Activated naive CD8-positive, alpha-beta T cell treated with anti-CD3 and anti-CD28 coated beads for 36 hours (primary cell): ENCODE measurements at places on chromosomes 6 and 20. TPM values are rescaled to one million over a fixed set of nuclear protein-coding genes. Genes with fewer than 3 reads are reported as not detected.

DNA sequence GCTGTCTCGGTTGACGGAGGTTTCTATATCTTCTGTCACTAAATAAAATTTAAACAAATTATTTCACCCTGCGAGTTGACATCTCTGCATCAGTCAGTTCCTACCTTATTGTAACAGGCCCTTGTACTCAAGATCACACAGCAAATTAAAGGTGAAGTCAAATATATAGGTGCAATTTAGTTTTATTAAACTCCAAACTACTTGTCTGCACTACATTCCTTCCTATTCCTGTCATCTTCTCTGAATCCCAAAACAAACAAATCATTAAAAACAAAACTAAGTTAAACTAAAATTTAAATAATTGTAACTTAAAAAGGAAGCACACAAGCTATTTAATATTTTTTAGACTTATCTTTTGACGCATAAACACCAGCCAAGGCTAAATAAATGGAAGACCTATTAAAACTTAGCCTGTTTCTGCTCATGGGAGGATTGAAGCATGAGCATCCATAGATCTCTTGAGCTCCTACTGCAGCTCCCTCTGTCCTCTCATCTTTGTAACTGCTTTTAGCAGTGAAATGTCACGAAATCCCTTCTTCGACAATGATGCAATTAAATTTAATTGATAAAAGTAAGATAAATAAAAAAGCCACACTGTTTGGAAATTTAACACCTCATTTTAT, 1152.3 kb upstream of the GJE1 start:
- no peaks in the 10 kb centered on the region for H3K27me3 ChIP-seq
- no peak overlapping the region for H3K4me3 ChIP-seq
- no peaks in the 10 kb centered on the region for H3K4me1 ChIP-seq
- H3K27ac ChIP-seq: no peak overlapping the region
- no peaks in the 10 kb centered on the region for H3K36me3 ChIP-seq
- no peak for DNase-seq

DNA sequence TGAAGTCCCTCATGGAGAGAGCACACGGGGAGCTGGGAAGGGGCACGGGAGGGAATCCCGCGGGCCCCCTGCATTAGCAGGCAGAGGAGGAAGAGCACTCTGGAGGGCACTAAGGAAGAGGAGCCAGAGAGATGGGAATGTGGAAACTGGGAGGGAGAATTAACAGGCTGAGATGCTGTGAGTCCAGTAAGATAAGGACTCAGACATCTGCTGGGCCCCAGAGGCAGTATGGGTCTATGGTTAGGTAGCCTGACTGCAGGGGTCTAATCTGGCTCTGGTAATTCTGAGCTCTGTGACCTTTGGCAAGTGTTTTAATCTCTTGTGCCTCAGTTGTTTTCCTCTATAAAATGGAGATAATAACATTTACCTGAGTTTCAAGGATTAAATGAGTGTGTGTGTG, 15.7 kb upstream of the SRSF3 start:
- H3K36me3 ChIP-seq: no peaks in the 10 kb centered on the region
- no peak for DNase-seq
- H3K27ac ChIP-seq: no peak overlapping the region
- H3K27me3 ChIP-seq: no peaks in the 10 kb centered on the region

- no peaks in the 10 kb centered on the region for H3K4me1 ChIP-seq
- no peak overlapping the region for H3K4me3 ChIP-seq
- no peak overlapping the region for H3K27ac ChIP-seq
- H3K36me3 ChIP-seq: no peaks in the 10 kb centered on the region
Measured at GRCh38 chr6:142292166-142292924, 9.5 kb upstream of the ADGRG6 start.

GRCh38 chr20:48333707-48334106, 494.1 kb downstream of the PREX1 start:
- H3K27me3 ChIP-seq: peaks cover 28% of the 10 kb centered on the region
- no peak for DNase-seq
- no peaks in the 10 kb centered on the region for H3K36me3 ChIP-seq

GRCh38 chr6:31768363-31769257, 6.2 kb downstream of the SAPCD1 start:
- peaks cover 18% of the 10 kb centered on the region for H3K4me1 ChIP-seq
- H3K36me3 ChIP-seq: peaks cover 23% of the 10 kb centered on the region
- H3K4me3 ChIP-seq: no peak overlapping the region
- no peak overlapping the region for H3K27ac ChIP-seq
- DNase-seq: no peak

GRCh38 chr6:71523548-71523947, 234.9 kb downstream of the OGFRL1 start:
- no peaks in the 10 kb centered on the region for H3K4me1 ChIP-seq
- DNase-seq: no peak
- peaks cover 26% of the 10 kb centered on the region for H3K27me3 ChIP-seq
- H3K4me3 ChIP-seq: no peak overlapping the region
- no peak overlapping the region for H3K27ac ChIP-seq
- H3K36me3 ChIP-seq: no peaks in the 10 kb centered on the region

DNA sequence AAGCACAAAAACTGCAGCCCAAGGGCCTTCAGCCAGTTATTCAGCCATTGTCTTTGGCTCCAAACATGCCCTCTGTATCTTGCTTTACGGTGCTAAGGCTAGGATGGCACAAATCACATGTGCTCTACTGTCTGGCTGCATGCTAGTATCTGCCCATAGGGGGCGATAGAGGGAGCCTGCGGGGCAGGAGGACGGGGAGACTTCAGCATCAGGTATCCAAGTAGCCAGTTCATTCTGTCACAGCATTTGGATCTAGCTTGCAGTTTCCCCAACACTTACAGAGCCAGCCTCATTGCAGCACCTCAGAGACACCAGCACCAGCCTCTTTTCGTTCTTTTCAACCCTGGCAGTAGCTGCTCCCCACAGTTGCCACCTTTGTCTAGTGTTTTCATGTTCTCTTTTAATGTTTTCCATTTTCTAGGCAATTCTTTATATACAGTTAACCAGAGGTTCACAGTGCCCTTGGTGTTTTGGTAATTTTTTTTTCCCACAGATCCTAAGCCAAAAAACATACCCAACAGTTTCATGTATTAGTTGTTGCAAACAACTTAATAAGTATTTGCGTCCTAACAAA, 705.9 kb downstream of the PTPRT start:
- H3K27me3 ChIP-seq: no peaks in the 10 kb centered on the region
- peak; percentile 4 for DNase-seq
- no peak overlapping the region for H3K4me3 ChIP-seq
- no peaks in the 10 kb centered on the region for H3K4me1 ChIP-seq
- no peaks in the 10 kb centered on the region for H3K36me3 ChIP-seq

DNA sequence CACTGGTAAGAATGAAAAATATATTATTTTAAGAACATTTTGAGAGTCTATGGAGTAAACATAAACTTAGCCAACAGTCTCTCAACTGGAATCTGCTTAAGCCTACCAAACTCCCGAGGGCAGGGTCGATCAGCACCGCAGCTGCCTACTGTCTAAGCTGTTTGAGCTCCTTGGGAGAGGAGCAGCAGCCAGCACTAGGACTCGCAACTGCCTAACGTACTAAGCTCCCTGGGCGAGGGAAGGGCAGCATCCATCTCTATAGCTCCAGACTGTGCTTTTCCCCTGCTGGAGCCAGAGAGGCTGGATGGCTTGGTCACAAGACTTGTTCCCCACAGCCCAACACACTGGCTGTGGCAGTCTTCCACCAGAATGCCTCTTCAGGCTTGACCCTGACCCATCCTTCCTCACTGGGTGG, 96.4 kb downstream of the MOXD1 start:
- no peak overlapping the region for H3K27ac ChIP-seq
- H3K4me3 ChIP-seq: no peak overlapping the region

DNA sequence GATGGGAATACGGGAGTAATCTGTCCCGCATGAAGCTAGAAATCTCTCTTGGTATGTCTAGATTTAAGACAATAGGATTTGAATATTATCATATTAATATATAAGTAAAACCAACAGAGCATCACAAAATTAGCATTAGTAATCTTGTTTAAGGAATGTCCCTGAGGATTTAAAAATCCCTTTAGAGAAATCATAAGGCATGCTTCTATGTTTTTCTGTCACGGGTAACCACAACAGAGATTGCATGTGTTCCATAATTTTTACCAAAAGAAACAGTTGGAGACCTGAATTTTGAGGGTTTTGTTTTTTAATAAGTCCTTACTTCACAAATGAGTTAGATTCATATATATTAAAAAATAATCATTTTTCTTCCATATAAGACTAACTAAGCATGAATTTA, 146.8 kb downstream of the GJA1 start:
- H3K36me3 ChIP-seq: no peaks in the 10 kb centered on the region
- no peak for DNase-seq
- no peak overlapping the region for H3K27ac ChIP-seq

DNA sequence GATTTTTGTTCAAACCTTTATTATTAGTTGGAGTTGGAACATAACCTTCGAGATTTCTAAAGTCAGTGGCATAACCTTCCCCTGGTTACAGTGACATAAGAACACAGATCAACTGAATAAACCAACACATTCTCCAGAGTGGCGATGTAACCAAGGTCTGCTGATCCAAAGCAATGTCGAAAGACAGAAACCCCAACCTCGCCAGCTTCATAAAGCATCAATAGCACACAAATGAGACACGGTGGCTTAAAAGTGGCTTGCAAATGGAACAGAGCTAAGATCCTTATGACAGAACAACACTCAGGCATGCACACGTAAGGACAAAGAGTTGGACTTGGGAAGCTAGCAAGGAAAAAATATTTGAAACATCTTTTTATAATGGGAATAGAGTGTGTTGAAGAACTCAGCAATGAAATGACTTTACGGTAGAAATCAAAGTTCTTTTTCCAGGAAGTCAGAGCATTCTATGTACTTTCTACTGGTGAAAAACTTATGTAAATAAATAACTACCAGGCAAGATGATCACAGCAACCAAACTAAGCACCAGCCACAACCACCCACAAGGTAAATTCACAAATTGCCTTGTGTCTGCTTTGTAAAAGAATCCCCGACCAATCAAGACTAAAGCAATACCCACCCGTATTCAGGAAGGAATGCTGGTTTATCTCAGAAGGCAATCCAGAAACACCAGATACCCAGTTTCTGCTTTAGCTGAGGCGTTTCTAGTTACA, 61.0 kb upstream of the NHSL1 start:
- H3K4me3 ChIP-seq: no peak overlapping the region
- DNase-seq: no peak
- no peaks in the 10 kb centered on the region for H3K4me1 ChIP-seq

GRCh38 chr20:35611482-35611881, 4.1 kb upstream of the SPAG4 start:
- DNase-seq: no peak
- no peaks in the 10 kb centered on the region for H3K36me3 ChIP-seq
- peaks cover 10% of the 10 kb centered on the region for H3K4me1 ChIP-seq
- no peak overlapping the region for H3K27ac ChIP-seq

- no peaks in the 10 kb centered on the region for H3K4me1 ChIP-seq
- H3K27ac ChIP-seq: no peak overlapping the region
- DNase-seq: no peak
- H3K4me3 ChIP-seq: no peak overlapping the region
Measured at GRCh38 chr6:13252790-13253189, 75.5 kb downstream of the TBC1D7 start.

DNA sequence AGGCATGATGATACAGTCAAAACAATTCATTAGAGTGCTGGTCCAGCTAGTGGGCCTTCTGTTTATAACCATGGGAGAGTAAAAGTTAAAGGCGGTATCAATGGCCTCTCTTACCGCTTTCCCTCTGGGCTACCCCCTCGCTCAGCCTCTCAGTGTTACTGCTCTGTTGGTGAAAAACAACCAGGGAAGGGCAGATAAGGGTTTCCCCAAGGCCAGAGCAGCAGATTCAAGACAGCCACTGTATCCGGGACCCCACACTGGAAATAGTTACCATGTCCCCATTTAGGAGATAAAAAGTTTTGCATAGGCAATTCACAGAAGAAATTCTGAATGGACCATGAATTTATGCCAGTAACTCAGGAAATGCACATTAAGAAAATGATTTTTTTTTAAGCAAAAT, 13.4 kb downstream of the SCGN start:
- no peak overlapping the region for H3K27ac ChIP-seq
- H3K4me1 ChIP-seq: no peaks in the 10 kb centered on the region
- no peak overlapping the region for H3K4me3 ChIP-seq
- DNase-seq: no peak

DNA sequence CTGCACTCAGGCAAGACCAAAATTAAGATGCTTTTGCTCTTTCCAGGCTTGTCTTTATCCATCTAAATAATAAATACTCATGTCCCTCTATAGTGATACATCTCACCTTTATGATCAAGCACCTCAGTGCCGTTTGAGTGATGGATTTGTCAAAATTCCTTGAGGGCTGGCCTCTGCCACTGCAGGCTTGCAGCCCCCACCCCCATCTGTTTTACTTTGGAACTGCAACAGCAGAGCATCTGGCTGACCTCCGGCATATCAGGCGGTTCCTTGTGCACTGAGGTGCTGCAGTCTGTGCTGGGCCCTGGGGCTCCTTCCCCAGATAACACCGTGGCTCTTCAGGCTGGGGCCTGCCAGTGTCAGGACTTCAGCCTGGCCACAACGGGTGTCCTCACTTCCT, 386.9 kb downstream of the CDH26 start:
- no peaks in the 10 kb centered on the region for H3K4me1 ChIP-seq
- H3K27ac ChIP-seq: no peak overlapping the region
- DNase-seq: no peak

- H3K27ac ChIP-seq: peak overlapping the region; percentile 98
- no peak for DNase-seq
- peak overlapping the region; percentile 94 for H3K4me3 ChIP-seq
- no peaks in the 10 kb centered on the region for H3K27me3 ChIP-seq
- peaks cover 63% of the 10 kb centered on the region for H3K36me3 ChIP-seq
Measured at GRCh38 chr6:90294008-90294511, 2.6 kb downstream of the BACH2 start.

KIAA1755 gene
- not detected for total RNA-seq

PKIB gene
- 0.52 TPM for total RNA-seq

RBBP8NL gene
- not detected for total RNA-seq

SNAI1 gene
- 0.82 TPM for total RNA-seq

CNR1 gene
- total RNA-seq: not detected

OTOR gene
- total RNA-seq: not detected

CAP2 gene
- total RNA-seq: not detected

MACROD2 gene
- 0.14 TPM for total RNA-seq

NRSN2 gene
- 12.6 TPM for total RNA-seq

FUT9 gene
- not detected for total RNA-seq

SHLD1 gene
- total RNA-seq: 6.2 TPM
